HTR-8/SVneo (cell line): ENCODE measurements at places on chromosomes 2 and 18.

GRCh38 chr2:11100976-11101375, 54.3 kb upstream of the SLC66A3 start:
- no peak for DNase-seq

DNA sequence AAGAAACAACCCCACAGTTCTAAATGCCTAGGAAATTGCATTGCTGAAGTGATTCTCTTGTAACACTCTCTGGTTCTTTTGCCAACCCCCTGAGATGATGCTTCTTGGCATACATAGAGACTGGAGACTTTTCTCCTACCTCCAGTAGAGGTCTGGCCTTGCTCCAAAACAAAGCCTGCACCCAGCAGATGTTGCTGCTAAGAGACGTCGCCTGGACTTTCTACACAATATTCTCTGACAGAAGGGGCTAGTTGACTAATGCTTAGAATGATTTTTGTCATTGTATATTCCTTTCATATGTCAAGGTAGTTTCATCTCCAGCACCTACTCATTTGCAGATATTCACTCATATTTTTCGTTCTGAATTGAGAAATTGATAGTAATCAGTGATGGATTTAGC, 24.6 kb downstream of the SOWAHC start:
- DNase-seq: no peak

- no peak for DNase-seq
Observed at GRCh38 chr18:41974796-41975201, 19.8 kb downstream of the PIK3C3 start.

DNA sequence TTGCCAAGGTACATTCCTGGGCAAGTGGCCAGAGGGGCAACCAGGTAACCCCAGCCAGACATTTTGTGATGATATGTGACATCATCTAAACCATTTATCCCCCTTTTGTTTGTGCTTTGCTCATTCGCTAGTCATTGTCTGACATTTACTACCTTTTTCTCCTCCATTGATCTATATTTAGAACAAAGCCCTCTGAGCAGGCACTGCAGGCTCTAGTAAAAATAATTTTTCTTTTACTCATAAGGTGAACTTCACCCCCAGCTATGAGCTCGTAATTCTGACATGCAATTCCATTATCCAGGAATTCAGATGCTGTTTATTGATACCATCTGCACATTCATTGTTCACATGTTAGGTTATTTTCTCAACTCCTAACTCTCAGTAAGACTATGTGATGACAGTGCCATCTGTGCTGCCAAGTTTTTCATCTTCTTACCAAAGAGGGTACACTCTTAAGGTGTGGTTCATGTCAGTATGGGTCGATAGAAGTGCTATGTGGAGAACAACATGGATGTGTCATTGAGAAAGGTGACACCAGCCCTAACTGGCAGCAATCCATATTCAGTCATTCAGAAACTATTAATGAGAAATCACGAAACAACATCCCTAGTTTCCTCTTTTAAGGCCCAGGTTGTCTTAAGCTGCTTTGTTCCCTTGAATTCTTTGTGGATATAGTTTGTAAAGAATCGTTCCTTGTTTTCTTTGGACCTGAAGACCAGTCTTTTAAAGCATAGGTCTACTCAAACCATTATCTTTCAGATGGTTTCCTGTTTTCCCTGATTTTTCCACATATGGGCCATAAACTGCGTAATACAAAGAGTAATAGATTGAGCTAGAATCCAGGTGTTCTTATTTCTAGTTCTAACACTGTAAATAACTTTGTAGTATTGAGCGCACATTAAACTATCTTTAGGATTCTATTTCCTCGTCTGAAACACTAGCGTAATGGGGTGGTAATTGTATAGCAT, 978.1 kb upstream of the CDH2 start:
- DNase-seq: peak; percentile 5

DNA sequence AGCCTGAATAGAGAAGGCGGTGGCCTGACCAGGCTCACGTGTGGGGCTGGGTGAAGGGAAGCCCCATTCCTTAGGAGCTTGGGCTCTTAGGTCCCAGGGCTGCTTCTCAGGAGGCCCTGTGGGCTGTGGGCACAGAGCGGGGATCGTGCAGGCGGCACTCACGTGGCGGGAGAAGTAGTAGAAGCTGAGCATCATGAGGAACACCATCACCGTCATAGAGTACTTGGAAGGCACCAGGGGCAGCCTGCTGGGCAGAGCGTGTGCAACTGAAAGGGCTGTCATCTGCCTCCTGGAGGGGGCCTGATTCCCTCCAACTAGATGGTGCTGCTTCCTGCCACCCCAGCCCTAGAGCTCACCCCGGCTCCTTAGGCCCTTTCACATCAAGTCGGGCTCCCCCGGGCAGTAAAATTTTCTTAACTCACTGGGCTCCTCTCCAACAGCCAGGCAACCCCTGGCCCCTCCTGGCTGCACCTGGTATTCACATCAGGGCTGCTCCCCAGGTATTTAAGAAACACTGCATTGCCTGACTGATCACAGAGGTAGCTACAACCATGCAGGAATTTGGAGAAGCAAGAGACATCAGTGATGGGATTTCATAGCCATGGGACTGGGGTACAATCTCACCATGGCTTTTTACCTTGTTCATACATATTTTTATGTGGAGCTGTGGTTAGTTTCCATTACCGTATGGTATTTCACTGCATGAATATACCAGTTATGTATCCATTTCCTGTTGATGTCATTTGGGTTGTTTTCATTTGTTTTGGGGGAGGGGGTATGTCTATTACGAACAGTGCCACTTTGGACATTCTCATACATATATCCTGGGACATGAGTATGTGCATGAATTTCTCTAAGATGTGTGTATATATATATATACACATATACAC, 32.9 kb downstream of the CENPO start:
- no peak for DNase-seq

- DNase-seq: no peak
Observed at GRCh38 chr2:106095478-106096298, 98.4 kb downstream of the UXS1 start.

GRCh38 chr18:65906621-65907034, 155.8 kb downstream of the CDH7 start:
- DNase-seq: no peak

GRCh38 chr2:218406949-218407618, 7.4 kb downstream of the CTDSP1 start:
- peak; percentile 35 for DNase-seq

DNA sequence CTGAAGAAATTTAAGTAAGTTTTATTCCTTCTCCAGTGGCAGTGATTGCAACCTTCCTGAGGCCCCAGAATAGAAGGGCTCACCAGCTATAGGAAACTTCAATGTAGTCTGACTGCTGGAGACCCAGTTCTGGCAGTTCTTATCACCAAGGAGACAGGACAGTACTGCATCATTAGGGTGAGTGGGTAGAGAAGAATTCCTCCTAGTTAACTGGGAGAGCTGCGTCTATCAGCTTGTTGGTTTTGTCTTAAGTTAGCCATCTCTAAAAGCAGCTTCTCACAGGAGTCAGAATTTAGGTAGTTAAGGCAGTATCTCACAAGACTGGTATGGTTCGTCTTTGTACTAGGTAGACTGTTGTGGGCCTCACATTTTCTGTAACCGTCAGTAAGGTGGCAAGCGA, 3.3 kb upstream of the MSTN start:
- no peak for DNase-seq

GRCh38 chr18:11008505-11008904, 140.9 kb downstream of the PIEZO2 start:
- no peak for DNase-seq

DNA sequence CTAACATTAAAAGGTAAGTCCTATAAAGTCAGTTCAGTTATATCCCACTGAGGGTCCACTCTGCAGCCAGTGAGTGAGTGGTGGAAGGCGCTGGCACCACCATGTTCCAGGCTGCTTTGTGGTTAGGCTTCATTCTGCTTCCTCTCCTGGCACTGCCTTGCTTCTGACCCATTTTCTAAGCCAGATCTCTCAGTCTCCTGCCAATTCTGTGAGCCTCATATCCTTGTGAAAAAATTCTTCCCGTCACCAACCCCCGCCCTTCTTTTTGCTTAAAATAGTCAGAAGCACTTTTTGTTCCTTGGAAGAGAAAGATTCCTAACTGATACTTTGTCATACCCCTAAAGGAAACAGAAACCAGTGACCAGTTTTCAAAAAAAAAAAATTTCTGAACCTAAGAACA, 139.8 kb upstream of the NCK2 start:
- no peak for DNase-seq

DNA sequence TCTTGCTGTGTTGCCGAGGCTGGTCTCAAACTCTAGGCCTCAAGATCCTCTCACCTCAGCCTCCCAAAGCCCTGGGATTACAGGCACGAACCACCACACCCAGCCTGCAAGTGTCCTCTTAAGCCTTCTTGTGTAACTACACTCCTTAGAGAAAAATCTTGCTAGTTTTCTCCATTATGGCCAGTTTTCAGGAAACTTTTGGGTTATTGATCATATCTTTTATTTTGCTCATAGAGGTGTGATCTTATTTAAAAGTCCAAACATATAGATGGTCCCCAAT, 2.4 kb downstream of the SOCS6 start:
- no peak for DNase-seq

- DNase-seq: no peak
Observed at GRCh38 chr2:136486115-136486514, 279.2 kb upstream of the THSD7B start.

- peak; percentile 48 for DNase-seq
Observed at GRCh38 chr2:9950521-9951271, 797 bp upstream of the GRHL1 start.

DNA sequence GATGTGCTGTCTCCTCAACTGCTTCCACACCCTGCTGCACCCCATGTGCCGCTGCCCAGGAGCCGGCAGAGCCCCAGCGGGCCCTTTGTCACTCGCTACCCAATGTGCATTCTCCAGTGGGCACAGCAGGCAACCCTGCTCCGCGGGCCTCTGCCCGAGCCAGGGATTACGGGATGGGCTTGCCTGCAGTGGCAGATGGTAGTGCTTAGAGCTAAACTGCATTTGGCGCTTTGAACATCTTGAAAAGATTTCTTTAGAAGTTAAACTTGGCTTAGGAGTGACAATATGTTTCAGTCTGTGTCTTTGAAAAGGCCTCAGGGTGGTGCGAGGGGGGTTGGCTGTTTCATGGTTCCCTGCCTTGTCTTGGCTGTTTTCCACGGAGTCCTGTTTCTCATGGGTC, 84.0 kb upstream of the BOD1L2 start:
- DNase-seq: no peak

DNA sequence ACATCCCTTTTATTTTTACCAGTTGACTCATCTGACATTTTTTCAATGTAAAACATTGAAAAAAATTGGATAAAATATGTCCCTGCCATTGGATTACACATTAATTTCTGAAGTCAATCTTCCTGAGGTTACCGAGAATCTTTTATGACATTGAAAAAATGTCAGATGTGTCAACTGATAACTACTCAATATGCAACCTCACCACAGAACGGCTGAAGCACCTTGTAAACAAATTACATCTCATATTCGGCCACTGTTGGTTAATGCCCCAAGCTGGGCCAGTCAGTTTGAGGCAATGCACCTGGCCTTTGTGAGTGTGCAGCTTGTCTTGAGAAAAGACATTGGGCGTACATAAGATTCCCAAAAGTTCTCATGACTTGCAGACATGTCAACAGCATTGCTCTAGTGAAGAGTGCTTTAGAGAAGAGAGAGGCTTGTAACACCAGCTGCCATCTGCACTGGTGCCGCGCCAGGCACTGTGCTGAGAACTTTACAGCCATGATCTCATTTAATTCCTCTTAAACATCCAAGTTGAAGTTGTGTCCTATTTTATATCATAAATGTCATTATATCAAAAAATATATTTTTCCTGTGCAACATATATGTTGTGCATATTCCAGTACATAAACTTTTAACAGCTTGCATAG, 112.7 kb upstream of the SLC35G4 start:
- DNase-seq: no peak

- no peak for DNase-seq
Observed at GRCh38 chr2:8514274-8514662, 167.6 kb upstream of the ID2 start.

DNA sequence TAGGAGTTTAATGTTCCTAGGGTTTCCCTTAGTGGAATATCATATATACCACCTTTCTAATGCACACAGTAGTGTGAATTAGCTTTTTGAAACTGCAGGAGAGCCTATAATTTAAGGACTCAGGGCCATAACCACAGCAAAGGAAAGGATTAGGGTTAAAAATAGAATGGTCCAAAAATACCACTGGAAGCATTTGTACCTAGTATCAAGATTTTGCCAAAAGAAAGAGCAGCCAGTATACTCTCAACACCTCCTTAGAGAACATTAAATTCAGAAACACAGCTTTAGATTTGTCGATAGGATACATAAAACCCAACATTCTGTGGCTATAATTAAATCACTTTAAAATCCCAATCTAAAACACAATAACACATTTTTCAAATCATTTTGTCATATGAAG, 634.9 kb downstream of the EPHA4 start:
- no peak for DNase-seq

DNA sequence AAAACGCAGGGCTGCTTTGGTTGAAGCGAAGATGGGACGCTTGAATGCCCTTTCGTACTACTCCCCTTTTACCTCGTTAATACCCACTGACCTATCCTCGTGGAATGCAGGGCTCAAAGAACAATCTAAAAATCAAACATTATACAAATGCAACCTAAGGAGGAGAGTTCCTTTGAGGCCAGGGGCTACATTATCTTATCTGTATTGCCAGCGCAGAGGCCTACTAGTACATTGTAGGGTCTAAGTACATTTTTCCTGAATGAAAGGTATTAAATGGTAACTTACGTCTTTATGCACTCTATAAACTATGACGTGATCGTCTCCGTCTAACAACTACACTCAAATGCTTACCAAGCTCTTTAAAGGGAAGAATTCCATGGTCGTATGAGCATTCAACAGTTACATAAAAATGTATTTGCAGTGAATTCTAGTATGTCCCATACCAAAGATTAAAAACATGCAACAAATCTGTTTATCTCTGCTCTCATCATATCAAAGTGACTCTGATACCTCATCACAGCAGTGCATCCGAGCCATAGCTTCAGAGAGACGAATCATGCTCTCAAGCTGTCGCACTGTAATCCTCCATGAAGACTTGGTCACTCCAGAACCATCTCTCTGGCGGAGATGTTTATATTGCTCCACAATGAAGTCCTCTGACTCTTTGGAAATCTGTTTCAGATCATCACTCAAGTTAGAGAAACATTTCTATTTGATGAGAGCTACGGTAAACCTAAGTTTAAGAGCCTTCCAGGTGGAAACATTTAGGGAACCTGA, 14.1 kb upstream of the LCT start:
- DNase-seq: no peak

GRCh38 chr2:147642765-147643164, 202.1 kb upstream of the ACVR2A start:
- no peak for DNase-seq

- no peak for DNase-seq
Observed at GRCh38 chr18:68402784-68403183, 312.1 kb downstream of the TMX3 start.

- DNase-seq: no peak
Observed at GRCh38 chr2:147388217-147388616, 456.6 kb upstream of the ACVR2A start.

GRCh38 chr2:224711859-224712665, 4.1 kb downstream of the CCDC195 start:
- no peak for DNase-seq

DNA sequence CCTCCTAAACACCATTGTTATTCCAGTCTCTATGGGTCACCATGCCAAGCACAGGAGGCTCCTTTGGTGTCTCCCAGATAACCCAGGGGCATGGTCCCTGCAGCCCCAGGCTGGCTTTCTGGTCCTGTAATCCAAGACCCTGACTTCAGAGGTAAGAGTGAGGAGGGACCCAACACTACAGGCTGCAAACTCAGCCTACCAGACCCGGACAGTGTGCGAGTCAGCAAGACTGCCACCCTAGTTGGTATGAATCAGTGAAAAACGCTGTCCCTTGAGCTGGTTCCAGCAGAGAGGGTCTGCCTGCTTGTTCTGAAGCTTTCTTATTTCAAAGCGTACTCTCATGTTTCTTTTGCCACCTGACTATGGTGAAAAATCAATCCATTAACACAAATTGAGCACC, 47.6 kb upstream of the ZFP36L2 start:
- no peak for DNase-seq
